ENCODE measurements at places on chromosomes 1 and 21. TPM values are rescaled to one million over a fixed set of nuclear protein-coding genes. Genes with fewer than 3 reads are reported as not detected.

Gene CFH
- total RNA-seq = 14.0 TPM

Gene FOXO6
- total RNA-seq = not detected

Gene GTF2B
- 22.6 TPM for total RNA-seq

DNA sequence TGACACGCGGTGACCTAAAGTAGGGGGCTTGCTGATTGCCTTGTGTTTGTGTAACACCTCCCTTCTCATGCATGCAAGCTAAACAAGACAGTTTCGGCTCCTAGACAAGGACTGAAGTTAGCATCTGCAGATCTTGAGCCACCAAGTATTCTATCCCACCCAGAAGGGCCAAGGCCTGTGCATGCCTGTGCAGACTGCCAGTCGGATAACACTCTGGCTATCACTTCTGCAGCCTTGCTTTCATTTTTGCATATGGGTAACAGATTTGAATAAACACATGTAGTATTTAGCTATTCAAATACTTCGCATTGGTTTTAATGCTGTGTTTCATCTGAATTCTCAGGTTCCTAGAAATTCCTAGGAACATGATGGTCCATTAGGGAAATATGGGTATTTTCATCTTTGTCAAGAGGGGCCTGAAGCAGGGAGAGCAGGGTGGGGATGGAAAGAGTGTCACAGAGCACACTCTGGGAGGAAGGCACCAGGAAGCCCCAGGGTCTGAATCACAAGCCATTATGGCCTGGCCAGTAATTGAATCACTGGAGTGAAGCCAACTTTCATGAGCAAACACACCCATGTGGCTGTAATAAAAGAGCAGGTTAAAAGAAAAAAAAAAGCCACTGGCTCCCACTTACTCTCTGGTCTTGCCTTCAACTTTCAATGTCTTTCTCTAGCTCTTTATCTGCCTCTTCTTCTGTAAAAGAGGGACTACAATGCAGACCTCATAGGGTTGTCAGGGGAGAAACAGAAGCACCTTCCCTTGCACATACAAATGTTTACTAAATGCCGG is 28.3 kb downstream of the GADD45A start:
- DNase-seq = no peak

- DNase-seq = no peak
Measured at GRCh38 chr1:36027766-36028165, 56.1 kb upstream of the TEKT2 start.

DNA sequence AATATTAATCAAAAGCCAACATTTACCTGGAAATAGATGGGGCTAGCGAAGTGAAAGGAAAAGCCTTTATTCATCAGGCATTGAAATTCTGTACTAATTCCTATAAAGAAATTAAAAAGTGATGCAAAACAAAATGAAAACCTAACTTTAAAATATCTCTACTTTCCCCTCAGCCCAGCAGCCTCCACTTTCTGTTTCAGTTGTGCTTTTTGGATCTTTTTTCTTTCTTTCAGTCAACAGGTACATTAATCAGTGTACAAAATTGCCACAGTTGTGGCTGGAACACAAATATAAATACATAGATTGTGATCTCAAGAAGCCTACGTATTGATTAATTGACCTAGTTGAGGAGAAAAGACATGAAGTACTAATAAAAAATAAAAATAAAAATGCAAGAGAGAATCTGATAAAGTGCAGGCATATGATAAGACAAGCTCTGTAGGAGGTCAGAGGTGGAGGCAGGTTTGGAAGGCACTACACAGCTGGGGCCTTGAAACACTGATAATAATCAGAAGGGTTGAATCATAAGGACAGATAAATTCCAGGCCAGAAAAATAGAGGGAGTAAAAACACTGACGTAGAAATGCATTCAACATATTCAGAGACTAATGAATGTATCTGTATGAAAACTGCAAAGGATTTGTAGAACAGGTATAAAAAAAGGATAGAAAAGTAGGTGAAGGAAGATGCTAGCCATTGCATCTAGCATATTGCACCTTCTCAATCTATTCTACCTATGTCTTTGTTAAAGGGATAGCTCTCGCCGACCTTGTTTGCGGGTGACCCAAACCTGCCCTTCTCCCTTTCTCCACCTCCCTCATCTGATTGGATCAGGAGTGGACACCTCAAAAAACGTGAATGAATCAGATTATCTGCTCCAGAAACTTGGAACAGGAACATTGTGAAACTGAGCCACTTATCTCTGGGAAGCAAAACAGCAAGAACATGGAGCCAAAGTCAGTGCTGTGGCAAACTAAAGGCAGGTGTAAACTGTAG is 607.8 kb upstream of the ADGRL2 start:
- DNase-seq = no peak

- DNase-seq = peak; percentile 29
Measured at GRCh38 chr1:213374369-213374768, 323.3 kb downstream of the RPS6KC1 start.

GRCh38 chr1:201275253-201275666 is 8.0 kb upstream of the PKP1 start:
- DNase-seq = no peak

- DNase-seq = no peak
Measured at GRCh38 chr1:176789571-176790090, 326.7 kb downstream of the PAPPA2 start.
